ENCODE measurements at places on chromosomes 2 and 18.

DNA sequence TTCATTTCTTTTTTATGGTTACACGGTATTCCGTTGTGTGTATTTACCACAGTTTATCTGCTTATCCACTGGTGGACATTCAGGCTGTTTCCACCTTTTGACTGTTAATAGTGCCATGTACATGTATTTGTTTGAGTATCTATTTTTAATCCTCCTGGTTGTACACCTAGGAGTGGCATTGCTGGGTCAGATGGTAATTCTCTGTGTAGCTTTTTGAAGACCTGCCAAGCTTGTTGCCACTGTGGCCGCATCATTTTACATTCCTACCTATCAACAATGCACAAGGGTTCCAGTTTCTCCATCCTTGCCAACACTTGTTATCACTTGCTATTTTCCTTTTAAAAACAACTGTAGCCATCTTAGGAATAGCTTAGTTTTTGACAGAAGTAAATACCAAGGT lies 13.3 kb downstream of the MPHOSPH10 start:
- no peak for DNase-seq

- DNase-seq, result no peak
Measured at GRCh38 chr2:240374085-240374907, 61.2 kb upstream of the GPC1 start.

DNA sequence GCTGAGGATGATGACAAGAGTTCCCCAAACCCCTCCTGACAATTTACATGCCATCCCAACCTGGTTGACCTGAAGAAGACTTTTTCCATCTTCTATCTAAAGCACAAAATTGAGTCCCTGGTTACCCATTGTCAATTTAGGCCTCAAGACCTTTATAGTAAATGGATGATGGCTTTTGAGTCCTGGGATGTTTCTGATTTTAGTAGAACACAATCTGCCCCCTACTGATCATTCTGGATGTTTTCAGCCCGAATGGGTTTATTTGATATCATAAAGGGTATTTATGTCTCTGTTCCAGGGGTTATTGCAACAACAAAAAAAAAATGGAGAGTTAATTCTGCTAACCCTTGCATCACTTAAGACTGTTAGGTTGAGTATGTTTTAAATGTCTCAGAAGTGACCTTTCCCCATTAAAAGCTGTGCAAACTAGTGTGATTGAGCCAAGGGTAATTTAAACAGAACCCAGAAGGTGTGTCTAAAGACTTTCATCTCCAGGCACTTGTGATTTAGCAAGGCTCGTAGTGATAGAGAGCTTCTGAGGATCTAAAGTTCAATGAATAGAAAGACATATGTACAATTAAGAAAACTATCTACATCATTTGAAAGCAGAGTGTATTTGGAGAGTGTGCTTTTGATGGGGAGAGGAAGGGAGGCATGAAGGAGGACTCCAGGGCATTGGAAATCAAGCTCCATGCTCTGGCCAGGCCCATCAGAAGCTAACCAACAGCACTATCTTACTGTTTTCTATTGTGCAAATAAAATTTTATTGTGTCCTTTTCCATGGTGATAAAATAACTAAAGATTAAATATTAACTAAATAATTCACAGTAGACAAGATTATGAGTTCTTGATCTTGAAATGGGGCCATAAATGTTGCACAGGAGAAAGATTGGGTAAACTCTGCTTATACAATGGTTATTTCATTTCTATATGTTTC lies 96.6 kb upstream of the NOSTRIN start:
- no peak for DNase-seq

GRCh38 chr18:23779696-23780303 lies 90.5 kb downstream of the LAMA3 start:
- DNase-seq, result no peak

GRCh38 chr2:37005118-37005868 lies 39.0 kb upstream of the STRN start:
- peak; percentile 5 for DNase-seq

- DNase-seq, result peak; percentile 22
Measured at GRCh38 chr2:42047488-42048298, at the start of gene PKDCC. PKDCC (plus strand) TSS chr2:42048021; CDS start chr2:42048200, 179 bp downstream.

DNA sequence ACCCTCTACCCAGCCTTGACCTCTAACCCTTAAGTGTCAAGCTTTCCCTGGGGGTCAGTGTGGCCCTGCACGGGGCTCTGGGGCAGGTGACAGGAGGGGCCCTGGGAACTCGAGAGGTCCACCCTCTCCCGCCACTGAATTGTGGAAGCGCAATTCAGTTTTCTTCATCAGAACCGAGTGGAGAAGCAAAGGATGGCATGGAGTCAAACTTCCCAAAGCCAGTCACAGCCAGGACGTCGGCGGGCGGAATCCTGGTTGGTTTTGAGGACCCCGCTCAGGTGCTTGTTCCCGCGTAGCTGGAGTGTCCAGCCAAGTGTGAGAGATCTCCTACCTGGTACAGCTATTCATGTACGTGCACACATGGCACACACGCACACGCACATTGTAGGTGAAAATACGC lies 62.0 kb downstream of the MBP start:
- no peak for DNase-seq

DNA sequence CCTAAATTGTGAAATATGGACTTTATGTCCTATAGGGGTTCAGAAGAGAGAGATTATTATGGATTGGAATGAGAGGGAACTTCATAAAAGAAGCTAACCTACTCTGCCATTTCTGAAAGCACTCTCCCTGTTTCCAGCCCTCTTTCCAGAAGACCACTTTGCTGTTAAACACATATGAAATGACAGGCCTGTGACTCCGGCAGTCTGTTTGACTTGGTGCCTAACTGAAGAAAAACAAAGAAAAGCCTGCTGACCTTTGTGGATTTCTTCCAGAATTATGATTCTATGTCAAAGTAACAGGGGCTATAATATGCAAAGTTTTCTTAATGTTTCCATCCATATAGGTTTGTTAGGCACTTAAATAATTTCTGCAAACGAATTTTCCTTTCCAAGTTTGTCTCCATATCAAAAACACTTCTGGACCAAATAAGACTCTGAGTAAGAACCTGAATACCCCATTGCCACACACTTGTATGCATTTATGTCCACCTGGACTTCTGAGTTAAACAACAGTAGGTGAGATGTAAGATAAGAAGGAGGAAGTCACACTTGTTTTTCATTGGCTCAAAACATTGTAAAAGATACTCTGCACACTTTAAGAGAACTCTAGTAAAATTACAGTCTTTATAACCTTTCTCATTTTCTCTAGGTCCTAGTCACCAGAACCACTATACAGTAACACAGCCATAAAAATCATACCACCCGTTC lies 111.7 kb downstream of the PIEZO2 start:
- DNase-seq, result no peak

GRCh38 chr18:28781616-28782362 lies 604.9 kb upstream of the CDH2 start:
- DNase-seq, result no peak

- no peak for DNase-seq
Measured at GRCh38 chr2:204024503-204024902, 87.9 kb downstream of the ICOS start.

- DNase-seq, result no peak
Measured at GRCh38 chr2:78994789-78995188, 30.7 kb upstream of the REG3G start.

DNA sequence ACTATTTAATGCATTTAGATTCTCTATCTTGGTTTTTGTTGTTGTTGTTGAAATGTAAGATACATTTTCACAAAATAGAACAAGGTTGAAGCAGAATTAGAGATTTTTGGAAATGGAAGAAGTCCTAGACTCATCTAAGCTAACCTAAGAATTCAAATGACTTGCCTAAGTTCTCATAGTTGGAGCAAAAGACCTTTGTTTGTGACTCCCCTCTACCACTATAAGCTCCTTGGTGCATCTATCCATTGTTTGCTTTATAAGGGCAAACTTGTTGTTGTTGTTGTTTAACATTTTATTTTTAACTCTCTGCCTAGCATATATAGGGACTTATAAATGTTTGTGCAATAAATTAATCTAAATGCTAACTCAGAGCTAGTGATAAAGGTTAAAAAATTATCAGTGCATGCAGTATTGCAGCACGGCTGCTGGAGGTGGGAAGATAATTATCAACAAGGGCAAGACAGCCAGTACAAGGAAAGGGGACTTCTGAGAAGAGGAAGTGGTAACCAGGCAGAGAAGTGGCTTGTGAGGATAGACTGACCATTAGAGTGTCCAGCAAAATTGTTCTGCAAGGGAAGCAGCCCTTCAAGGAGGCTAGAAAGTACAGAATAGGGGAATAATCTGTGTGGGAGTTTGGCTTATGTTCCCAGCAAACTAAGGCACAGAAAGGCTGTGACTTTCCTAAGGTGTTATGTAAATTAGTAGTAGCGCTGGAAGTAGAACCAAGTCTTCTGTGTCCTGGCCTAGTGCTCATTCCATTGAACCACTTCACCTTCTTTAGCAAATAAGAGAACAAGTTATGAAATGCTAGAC lies 38.1 kb upstream of the ACYP2 start:
- no peak for DNase-seq

DNA sequence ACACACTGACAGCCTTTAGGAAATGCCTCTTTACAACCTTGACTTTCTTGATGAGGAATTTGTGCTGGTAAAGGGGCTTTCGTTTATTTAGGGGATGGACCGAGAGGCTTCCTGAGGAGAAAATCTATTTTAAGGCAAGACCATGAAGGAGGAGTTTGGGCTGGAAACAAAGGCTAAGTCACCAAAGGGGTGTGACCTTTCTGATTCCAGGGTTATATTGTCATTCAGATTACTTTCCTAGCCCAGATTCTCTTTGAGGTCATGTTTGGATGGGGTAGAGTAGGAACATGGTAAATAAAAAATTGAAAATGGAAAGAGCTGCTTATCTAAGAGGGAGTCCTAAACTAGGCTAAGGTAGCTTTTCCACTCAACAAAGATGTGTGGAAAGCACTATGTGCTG lies 77.1 kb upstream of the UGP2 start:
- DNase-seq, result no peak

DNA sequence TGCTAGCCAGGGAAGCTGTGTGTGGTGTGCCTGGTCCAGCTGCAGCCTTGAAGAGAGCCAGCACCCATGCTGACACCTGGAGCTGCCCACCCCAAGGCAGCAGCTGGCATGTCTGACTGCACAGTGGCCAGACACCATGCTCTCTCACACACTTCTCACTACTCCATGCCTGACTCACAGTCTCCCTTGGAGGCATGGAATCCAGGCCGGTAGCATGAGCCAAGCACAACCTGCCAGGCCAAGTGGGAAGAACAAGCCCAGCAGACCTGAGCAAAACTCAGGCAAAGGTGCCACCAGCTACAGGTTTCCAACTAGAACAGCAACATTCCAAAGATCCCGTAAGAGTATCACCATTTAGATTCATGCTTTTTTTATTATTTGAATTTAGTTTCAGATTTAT lies 625.3 kb upstream of the LRRTM4 start:
- no peak for DNase-seq

- DNase-seq, result no peak
Measured at GRCh38 chr2:231914077-231914690, 12.0 kb downstream of the NPPC start.

DNA sequence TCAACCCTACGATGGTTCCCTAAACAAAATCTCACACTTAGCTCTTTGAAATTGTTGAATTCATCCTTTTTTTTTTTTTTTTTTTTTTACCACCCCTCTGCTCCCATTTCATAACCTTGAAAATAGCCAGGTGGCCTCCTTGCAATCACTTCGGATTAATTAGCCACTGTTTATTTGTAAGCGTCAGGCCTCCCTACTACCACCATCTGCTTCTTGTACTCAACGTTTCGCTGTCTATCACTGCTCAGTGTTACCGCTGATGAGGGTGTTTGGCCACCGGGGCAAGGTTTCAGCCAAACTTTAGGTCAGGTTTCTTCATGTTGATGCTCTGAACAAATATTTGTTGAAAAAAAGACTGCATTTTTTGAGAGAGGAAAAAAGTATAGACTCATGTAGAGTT lies 183.2 kb downstream of the EPHA4 start:
- no peak for DNase-seq

GRCh38 chr2:127650041-127650784 lies 4.3 kb downstream of the GPR17 start:
- no peak for DNase-seq

GRCh38 chr2:99619151-99619550 lies 129.3 kb upstream of the REV1 start:
- no peak for DNase-seq

- DNase-seq, result no peak
Measured at GRCh38 chr2:31483246-31483645, 68.7 kb upstream of the XDH start.
